Heart left ventricle (tissue), 16 donors: ENCODE measurements at places on chromosomes 11 and 22. TPM values are rescaled to one million over a fixed set of nuclear protein-coding genes. Genes with fewer than 3 reads are reported as not detected.

DNA sequence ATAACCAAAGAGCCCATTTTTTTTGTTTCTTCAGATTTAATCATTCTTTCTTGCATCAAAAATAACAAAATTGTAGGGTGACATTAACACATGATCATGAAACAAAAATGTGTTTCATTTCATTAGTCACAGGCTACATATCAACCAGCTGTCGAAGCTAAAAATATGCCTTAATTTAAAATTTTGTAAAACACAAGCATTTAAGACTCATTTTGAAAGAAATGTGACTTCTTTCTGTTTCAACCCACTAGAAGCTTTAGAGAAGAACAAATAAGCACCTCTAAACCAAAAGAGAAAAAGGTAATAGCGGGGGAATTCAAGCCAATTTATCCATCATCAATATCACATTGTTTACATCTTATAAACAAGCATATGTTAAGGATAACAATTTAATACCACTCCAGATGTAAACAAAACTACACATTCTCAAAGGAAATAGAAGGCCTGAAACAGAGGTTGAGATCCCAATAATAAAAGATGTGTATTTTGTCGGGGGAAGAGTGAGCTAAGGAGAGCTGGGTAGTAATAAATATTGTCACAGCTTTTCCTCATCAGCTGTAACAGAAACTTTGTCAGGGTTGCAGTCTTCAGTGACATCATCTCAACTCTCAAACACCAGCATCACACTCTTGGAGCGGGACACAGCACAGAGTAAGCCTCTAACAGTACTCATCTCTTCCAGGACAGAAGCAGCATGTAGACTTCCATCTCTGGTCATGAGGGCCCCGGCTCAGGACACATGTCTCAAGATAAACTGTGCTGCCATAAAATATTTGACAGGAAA is 42.0 kb downstream of the ALG9 start:
- no peak overlapping the region for H3K4me3 ChIP-seq
- peaks cover 59% of the 10 kb centered on the region for H3K36me3 ChIP-seq
- H3K27ac ChIP-seq, result no peak overlapping the region
- H3K27me3 ChIP-seq, result no peaks in the 10 kb centered on the region

CDC42BPG gene
- total RNA-seq, result 0.13 TPM

BACE1 gene
- 13.6 TPM for total RNA-seq

RAG1 gene
- 1.1 TPM for total RNA-seq

AQP11 gene
- 1.3 TPM for total RNA-seq

SLC17A6 gene
- total RNA-seq, result not detected

GRCh38 chr11:114367244-114367957 is 32.9 kb downstream of the C11orf71 start:
- H3K36me3 ChIP-seq, result no peaks in the 10 kb centered on the region
- no peaks in the 10 kb centered on the region for H3K27me3 ChIP-seq
- DNase-seq, result no peak
- H3K4me3 ChIP-seq, result no peak overlapping the region
- H3K4me1 ChIP-seq, result no peaks in the 10 kb centered on the region

- no peak overlapping the region for H3K27ac ChIP-seq
- H3K27me3 ChIP-seq, result no peaks in the 10 kb centered on the region
- DNase-seq, result no peak
- no peaks in the 10 kb centered on the region for H3K36me3 ChIP-seq
- no peaks in the 10 kb centered on the region for H3K4me1 ChIP-seq
- no peak overlapping the region for H3K4me3 ChIP-seq
These were observed 16.6 kb downstream of the OR10D3 start for GRCh38 chr11:124199702-124200101.

PAMR1 gene
- total RNA-seq, result 6.7 TPM

DNA sequence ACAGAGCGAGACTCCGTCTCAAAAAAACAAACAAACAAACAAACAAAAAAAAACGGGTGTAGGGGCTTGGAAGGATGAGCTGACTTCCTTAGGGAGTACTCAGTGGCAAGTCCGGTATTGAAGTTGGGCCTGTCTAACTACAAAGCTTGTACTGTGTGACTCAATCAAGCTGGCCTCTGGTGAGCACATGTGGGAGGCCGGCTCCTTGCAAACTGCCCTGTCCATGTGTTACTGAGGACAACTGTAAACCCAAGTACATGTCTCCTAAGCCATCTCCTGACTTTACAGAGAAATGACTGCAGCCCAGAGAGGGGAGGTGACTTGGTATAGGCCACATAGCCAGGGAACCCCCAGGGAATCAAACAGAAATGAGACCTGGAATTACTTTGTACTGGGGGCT is 11.6 kb downstream of the RIBC2 start:
- no peaks in the 10 kb centered on the region for H3K4me1 ChIP-seq
- no peak overlapping the region for H3K27ac ChIP-seq
- DNase-seq, result no peak
- no peaks in the 10 kb centered on the region for H3K27me3 ChIP-seq

- H3K27ac ChIP-seq, result no peak overlapping the region
- DNase-seq, result no peak
- H3K4me3 ChIP-seq, result peak overlapping the region; percentile 34
- no peaks in the 10 kb centered on the region for H3K27me3 ChIP-seq
- H3K36me3 ChIP-seq, result no peaks in the 10 kb centered on the region
These were observed 1.2 kb downstream of the P2RX3 start for GRCh38 chr11:57339328-57339727.
